ENCODE measurements at places on chromosomes 7 and 10.

DNA sequence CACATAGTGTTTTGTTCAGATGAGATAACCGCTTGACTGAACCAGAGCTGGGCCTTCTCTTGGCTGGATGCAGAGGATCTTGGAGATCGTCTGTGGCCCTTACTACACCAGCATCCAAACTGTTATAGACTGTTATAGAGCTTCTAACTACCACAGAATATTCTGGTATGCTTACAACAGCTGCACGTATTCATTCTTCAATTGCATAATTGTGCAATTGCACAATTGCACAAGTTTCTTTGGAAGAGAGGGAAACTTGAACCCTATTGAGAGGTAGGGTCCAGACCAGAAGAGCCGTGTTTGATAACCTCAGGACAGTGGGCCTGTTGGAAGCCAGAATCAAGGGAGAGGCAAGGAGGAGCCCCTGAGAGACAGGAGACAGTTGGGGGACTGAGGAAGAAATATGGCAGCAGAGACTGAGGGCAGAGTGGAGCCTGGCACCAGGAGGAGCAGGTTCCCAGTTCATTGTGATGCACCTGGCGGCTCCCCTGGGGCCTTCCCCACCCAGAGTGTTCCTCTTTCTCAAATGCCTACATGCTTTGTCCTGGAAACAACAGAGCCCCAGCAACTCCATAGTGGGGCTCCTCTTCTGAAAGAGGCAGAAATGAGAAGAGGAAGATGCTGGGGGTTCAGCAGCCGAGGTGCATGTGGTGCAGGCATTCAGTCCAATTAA, 64.1 kb downstream of the PTPRZ1 start:
- DNase-seq, result no peak

DNA sequence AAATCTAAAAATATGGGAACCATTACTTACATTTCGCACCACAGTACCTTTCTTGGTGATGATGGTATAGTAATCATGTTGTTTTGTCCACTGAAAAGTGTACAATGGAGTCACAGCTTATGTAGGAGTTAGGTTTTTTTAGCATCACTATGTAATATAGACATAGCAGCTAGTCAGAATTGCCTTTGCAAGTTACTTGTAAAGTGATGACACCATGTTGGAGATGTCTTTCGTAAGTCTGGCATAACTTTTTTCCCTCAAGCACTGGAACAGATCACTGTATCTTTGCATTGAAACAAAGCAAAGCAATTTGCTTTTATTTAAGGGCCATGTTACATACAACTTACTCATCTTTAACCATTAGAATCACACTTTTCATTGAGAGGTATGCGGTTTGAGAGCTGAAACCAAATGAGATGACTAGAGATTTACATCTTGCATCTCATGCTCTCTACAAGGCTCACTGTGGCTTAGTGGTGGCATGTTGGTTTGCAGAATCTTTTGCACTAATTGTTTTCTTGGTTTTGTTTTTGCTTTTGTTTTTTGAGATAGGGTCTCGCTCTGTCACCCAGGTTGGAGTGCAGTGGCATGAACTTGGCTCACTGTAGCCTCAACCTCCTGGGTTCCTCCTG, 18.3 kb downstream of the UBN2 start:
- no peak for DNase-seq

DNA sequence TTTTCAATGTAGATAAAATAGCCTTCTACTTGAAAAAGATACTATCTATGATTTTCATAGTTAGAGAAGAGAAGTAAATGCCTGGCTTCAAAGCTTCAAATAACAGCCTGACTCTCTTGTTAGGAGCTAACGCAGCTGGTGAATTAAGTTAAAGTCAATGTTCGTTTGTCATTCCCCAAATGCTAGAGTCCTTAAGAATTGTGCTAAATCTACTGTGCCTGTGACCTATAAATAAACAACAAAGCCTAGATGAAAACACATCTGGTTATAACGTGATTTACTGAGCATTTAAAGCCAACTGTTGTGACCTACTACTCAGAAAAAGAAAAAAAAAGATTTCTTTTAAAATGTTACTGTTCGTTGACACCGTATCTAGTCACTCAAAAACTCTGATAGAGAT, 134.7 kb downstream of the POLR1F start:
- no peak for DNase-seq

DNA sequence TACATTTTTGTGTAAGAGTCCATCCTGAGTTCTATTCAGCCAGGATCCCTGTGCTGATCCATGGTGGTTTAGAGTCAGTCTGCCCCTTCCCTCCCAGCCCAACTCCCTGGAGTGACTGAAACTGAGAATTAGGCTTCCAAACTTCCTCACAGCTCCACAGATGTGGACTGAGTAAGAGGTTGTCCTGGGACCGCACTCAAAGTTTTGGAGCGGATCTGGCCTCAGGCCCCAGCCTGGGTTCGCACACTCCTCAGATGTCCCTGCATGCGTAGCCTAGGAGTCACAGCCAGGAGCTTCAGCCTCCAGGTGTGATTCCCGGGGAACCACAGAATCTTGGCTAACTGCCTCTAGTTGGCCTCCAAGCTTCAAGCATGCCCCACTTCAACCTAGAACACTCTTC, 218.1 kb downstream of the C7orf25 start:
- no peak for DNase-seq

DNA sequence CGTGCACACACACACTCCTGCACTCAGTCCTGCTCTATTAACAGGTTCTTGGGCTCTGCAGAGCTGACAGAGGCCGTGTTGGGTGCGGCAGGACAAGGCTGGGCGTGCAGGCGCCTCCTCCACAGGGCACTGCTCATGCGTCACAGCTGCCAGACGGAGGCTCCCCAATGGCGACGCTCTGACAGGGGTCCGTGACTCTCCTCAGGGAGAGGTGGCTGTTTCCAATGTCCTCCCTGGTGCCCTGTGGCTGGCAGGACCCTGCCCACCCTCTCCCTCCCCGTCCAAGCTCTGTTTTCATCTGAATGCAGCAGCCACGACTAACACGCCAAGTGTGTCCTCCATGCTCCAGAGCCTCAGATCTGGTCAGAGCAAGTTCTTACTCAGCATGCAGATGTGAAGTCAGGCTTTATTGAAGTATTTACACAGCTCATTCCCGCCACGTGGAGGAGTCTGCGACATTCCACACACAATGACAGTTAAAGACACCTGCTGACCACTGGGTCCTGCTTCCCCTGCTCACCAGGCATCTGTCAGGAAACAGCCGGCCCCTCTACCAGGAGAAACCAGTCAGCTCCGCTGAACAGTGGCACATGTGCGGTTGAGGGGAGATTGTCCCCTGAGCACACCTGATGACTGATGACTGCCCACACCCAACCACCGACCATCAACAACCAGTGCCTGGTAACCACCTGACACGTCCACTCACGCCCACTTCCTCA, 116.7 kb downstream of the VIPR2 start:
- DNase-seq, result no peak

- DNase-seq, result no peak
Measured at GRCh38 chr10:2145491-2145890, 408.2 kb upstream of the ADARB2 start.

- DNase-seq, result no peak
Measured at GRCh38 chr10:58575491-58575890, 62.8 kb downstream of the BICC1 start.

DNA sequence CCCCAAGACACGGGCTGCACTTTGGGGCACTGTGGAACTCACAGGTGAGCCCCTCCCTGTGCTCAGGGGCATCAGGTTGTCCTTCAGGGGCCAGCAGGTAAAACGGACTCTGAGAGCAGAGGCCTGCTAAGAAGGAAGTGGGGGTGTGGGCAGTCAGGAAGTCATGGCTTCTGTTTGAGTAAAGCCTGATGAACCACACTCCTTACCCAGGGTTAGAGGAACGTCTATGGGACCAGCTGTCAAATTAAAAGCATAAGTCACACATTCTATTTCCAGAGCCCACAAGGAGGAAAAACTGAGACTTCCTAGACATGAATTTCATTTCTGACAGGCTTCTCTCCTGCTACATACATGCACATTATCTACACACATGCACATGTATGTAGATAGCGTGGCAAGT, 616.4 kb downstream of the SDK1 start:
- no peak for DNase-seq

GRCh38 chr7:7104314-7104698, 78.0 kb upstream of the C1GALT1 start:
- DNase-seq, result no peak

DNA sequence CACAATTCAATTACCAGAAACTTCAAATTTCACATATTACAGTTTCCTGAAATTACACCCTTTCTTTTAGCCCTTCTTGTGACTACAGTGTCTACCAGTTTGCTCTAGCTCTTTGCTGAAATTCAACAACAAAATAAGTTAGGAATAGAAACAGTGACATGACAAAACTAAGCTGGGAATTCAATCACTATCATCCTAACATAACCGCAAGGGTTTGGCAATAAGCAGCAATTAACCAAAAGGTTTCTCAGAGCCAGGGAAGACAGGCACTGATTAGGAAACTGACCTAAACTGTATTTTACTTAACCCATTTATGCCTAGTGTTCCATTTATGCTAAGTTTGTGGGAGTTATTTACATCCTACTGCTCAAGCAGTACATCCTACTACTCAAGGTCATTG, 31.3 kb downstream of the HIBADH start:
- no peak for DNase-seq

- DNase-seq, result no peak
Measured at GRCh38 chr10:10564081-10564794, 453.4 kb upstream of the CELF2 start.

DNA sequence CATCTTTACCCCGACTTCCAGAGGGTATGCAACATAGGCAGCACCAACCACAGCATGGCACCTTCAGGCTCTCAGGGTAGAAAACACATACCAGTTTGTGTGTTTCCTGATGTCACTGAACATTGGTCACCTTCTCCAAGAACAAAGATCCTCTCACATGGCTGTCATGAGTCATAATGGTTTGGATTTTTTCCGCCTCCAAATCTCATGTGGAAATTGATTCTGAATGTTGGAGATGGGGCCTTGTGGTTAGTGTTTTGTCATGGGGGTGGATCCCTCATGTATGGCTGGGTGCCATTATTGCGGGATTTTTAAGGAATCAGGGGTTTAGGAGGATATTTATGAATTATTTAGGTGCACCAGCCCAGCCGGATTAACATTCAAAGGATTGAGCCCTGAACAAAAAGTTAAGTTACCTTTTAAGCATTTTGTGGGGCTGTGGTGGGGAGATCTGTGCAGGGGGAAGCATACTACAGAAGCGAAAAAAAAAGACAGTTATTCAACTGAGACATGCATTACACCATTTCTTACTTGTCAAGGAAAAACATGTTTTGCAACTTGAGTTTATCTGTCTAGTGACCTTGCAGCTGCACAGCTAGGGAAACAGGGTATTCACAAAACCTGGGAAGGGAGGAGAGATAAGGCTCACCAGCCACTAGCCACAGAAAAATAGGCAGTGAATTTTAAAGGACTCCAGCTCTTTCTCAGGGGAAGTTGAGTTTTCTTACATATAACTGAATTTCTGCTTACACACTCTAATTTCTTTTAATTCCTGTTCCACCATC, 774.1 kb upstream of the AUTS2 start:
- no peak for DNase-seq

DNA sequence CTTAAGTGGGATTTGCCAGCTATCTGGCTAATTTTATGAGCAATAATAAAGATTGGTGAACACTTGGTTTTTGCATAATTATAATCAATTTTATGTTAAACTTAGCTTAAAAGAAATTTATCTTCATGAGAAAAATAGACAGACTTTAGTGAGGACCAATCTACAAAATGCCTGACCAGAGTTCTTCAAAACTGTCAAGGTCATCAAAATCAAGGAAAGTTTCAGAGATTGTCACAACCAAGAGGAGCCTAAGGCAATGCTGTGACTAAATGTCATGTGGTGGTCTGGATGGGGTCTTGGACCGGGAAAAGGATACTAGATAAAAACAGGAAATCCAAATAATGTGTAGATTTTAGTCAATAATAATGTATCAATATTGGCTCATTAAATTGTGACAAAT, 17.7 kb upstream of the FAM170B start:
- no peak for DNase-seq

- no peak for DNase-seq
Measured at GRCh38 chr10:6177880-6178281, 24.9 kb upstream of the PFKFB3 start.

GRCh38 chr7:113392841-113393540, 274.6 kb upstream of the SMIM30 start:
- no peak for DNase-seq

GRCh38 chr10:28685717-28686116, 8.4 kb downstream of the BAMBI start:
- no peak for DNase-seq

DNA sequence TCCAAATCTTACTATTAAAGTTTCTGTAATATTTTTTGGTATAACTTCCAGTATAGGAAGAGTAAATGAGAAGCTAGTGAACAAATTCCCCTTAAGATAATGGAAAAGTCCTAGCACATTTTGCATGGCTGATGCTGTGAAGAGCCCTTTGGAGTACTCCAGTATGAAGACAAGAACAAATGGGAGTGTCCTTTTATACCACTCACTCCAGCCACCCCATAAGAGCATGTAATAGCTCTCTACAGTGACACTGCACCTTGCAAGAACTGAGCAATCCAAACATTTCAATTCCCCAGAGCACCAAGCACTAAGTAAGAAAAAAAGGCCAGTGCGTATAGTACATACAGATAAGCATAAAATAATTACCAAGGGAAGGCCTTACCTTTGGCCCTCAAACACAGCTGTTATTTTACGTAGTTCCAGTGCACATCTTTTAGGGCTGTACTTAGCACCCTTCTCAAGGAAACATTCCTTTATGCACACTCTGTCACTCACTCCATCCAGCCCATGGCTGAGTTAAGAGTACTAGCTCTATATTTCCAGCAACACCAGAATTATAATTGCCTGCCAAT, 135.4 kb downstream of the ST7 start:
- DNase-seq, result no peak

DNA sequence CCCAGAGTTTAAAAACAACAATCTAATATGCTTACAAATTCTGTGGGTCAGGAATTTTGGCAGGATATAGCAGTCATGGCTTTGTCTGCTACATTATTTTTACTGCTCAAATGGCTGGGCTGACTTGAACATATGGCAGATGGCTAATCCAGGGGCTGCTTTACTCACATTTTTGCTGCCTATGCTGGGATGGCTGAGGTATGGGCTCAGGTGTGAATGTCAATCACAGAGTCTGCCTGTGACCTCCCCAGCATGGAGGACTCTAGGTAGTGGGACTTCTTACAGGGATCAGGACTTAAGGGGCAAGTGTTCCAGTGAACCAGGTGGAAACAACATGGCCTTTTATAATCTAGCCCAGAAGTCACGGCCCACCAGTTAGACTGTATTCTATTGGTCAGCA, 4.4 kb upstream of the FKBP9 start:
- no peak for DNase-seq

DNA sequence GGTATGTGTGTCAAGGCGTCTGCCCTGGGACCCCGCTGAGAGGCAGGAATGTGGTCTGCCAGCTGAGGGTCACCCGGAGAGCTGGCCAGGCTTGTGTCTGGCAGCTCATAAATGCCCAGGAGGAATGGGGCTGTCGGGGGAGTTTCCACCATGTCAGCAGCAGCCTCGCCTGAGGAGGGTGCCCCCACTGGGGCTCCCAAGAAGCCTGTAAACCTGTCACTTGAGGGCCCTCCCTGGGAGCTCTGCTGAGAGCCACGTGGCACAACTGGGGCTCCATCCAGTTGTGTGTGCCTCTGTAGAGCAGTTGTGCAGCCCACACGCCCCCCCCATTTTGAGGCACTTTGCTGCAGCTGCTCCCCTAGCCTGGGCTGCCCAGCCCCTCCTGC, 70.6 kb downstream of the NEURL1 start:
- no peak for DNase-seq

Measured in Kasumi-1 (cell line).